Pulmonary artery endothelial cell (primary cell): ENCODE measurements at places on chromosomes 1 and 21. TPM values are rescaled to one million over a fixed set of nuclear protein-coding genes. Genes with fewer than 3 reads are reported as not detected.

GRCh38 chr21:45556645-45557615 lies 14.7 kb upstream of the SLC19A1 start:
- no peak for DNase-seq

The TFAP2E gene
- total RNA-seq: 0.07 TPM in 2 replicates

DNA sequence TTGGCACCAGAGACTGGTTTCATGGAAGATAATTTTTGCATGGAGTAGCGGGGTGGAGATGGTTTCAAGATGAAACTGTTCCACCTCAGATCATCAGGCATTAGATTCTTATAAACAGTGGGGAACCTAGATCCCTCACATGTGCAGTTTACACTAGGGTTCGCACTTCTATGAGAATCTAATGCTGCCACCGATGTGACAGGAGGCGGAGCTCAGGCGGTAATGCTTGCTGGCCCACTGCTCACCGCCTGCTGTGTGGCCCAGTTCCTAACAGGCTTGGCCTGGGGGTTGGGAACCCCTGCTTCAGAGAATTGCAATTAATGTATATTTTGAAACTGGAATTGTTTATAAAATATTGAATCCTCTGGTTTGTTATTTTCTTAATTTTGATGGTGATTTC lies 92.1 kb downstream of the NRIP1 start:
- DNase-seq: no peak

- DNase-seq: no peak
Measured at GRCh38 chr1:11862890-11863289, 4.1 kb upstream of the NPPB start.

The AIRE gene
- total RNA-seq: under 0.01 TPM in 1 of 2 replicates, not detected in the other

GRCh38 chr1:44621841-44622286 lies 52.4 kb downstream of the TMEM53 start:
- no peak for DNase-seq

- no peak for DNase-seq
Measured at GRCh38 chr1:16351456-16351993, 755 bp downstream of the FBXO42 start.

The TNFRSF4 gene
- total RNA-seq: 0.79 and 1.2 TPM in 2 replicates

GRCh38 chr1:54559111-54559548 lies 11.1 kb downstream of the ACOT11 start:
- no peak for DNase-seq

The CFH gene
- 74.6 and 160 TPM in 2 replicates for total RNA-seq

The CACNA1S gene
- not detected in 2 replicates for total RNA-seq

- no peak for DNase-seq
Measured at GRCh38 chr1:46404482-46405196, 10.5 kb downstream of the FAAH start.
